Activated CD4-positive, alpha-beta T cell treated with anti-CD3 and anti-CD28 coated beads for 4 hours (primary cell): ENCODE measurements at places on chromosomes 3 and 15.

GRCh38 chr15:50562735-50563640, 16.5 kb upstream of the USP50 start:
- no peak for DNase-seq

- DNase-seq = no peak
Observed at GRCh38 chr3:31096661-31097395, 202.4 kb upstream of the GADL1 start.

GRCh38 chr3:131020122-131020693, 6.4 kb downstream of the ASTE1 start:
- DNase-seq = no peak

DNA sequence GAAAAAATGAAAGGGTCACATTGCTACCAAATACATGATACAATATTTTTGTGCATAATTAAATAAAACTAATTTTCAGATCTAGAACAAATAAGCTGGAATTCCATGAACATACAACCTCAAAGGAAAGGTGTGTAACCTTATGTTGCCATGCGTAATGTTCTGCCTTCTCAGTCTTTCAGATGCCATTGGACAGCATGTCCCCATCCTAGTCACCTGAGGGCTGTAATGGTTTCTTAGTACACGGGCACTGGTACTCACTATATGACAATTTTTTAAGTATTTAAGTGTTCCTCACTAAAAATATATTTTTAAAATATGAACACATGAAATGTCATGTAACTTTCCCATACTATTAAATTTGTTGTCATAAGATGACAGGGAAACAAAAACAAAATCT, 24.1 kb downstream of the NEK10 start:
- DNase-seq = no peak

DNA sequence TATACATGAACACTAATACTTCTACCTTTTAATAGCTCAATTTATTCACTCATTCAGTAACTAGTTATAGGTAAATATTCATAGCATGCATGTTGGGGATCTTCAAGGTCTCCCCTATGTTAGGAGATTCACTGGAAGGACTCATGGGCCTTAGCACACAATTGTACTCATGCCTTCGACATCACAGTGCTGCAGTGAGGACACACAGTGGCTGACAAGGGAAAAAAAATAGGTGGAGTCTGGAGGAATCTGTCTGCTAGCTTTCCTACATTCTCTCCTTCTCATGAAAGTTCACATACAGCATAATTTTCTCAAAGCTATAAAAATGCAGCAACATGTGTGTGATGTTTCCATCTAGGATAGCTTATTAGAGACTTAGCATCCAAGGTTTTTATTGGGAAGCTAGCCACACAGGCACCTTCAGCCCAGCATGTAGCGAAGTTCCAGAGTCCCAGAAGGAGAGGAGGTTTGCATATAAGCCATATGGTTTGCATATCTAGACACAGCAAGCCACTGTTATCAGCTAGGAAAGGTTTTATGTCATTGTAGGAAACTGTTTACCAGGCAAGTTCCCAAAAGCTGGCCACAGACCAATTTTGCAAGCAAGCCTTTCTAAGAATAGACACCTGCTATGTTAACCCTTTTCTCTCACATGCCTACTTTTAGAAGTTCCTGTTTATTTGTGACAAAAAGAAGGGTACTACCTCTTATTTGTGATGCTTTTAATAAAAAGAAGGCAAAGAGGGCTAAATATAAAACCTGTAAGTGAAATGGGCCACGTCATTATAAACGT, 46.4 kb downstream of the MORC1 start:
- no peak for DNase-seq

DNA sequence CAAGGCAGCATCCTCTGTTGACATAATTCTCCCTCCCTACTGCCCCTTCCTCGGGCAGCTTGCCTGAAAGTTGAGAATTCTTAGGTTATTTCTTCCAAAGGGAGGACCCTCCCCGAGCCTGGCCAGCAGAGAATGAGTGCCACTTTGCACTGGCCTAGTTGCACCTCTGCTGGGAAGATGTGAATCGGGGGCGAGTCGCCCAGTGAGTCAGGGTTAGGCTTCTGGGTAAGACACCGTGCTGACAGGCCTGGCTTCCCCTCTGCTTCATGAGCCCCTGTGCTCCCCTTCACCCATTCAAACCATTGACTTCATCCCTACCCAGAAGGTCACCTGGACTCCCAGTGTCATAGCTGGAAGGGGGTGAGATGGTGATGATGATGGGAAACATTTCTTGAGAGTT, 82.3 kb downstream of the AAGAB start:
- DNase-seq = peak; percentile 11

DNA sequence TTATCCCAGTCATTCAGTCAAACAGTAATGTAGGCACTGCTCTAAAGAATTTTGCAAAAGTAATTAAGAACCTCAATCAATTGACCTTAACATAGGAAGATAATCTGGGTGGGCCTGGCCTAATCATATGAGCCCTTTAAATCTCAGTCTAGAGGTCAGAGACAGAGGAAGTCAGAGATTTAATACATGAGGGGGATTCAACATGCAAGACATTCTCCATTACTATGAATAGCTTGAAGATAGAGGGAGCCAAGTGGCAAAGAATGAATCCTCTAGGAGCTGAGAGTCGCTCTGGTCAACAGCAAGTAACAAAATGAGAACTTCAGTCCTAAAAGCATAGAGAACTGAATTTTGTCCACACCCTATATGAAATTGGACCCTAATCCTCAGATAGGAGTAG, 39.0 kb upstream of the MBNL1 start:
- DNase-seq = no peak

DNA sequence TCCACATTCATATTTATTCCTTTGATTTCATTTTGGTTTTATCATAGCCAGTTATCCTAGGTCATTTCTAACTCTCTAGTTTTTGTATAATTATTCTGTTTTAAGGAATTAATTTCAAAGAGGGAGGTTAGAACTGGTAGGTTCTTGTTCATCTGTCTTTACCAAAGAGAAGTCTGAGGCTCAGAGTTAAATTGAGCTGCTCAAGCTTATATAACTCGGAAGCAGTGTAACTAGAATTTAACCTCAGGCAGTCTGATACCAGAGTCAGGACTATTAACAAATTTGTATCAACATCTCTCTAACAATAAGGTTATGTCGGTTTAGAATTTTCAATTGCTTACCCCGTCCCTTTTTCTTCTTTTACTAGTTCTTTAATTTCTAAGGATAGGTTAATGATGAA, 84.1 kb downstream of the AKAP13 start:
- DNase-seq = no peak

DNA sequence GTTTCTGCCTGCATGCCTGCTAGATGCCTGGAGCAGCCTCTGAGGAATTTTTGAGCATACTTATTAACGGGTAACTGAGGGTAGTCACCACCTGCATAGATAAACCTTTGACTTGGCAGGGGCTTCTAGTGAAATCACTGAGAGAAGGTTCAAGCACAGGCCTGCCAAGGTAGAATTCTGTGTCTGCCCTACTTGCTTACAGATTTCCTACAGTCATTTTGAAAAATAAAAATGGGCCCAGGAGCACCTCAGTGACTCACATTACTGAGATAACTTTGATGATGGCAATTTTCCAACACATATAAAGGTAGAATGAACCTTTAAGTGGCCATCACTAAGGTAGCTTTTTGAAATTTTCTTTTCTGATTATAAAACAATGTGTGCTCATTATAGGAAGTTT, 10.8 kb downstream of the CRTAP start:
- DNase-seq = no peak

GRCh38 chr3:66381626-66382025, 119.2 kb downstream of the LRIG1 start:
- no peak for DNase-seq
